Activated T-helper 1 cell treated with anti-CD3 and anti-CD28 coated beads, Interleukin-2, amount 50 U/mL, for 16 hours (primary cell): ENCODE measurements at places on chromosomes 16 and 17.

DNA sequence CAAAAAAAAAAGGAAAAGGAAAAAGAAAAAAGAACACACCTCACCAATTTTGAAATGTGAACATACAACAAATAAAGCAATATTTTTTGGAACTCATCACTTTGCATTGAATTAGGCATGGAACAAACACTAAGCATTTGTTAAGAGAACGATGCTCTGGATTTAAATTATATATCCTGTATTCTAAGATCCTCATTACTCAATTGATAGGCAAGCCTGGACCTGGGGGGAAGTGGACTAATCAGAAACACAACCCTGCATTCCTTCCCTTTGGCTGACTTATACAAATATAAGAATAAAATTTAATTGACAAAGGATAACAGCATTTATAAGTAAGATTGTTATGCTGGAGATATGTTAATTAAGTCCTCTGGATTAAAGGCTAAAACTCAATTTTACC lies 2.2 kb downstream of the GJC1 start:
- DNase-seq = no peak

DNA sequence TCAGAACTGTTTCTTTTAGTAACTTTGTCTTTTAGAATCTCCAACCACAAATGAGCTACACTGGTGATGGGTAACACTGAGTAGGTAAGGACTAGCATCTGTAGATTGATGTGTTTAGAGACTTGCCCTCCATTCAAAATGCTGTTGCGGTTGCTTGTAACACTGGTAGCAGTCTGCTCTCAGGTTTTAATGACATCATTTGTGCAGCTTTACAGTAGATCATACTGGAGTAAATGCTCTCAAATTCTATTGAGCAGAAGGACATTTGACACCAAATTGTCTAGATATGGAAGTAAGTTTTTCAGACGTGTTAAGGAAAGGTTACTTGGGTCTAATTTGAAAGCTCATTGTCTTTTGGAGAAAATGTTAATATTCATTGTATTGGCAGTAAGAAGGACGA lies 98.8 kb downstream of the NLK start:
- no peak for DNase-seq

- DNase-seq = no peak
Observed at GRCh38 chr16:11319529-11320146, 25.6 kb upstream of the RMI2 start.

- DNase-seq = no peak
Observed at GRCh38 chr17:47914306-47914948, 18.4 kb downstream of the SP2 start.

- no peak for DNase-seq
Observed at GRCh38 chr17:44758414-44759085, at the start of gene ADAM11. TSS of gene ADAM11 (plus strand) at chr17:44758988. CDS start at chr17:44759200, 212 bp downstream.

DNA sequence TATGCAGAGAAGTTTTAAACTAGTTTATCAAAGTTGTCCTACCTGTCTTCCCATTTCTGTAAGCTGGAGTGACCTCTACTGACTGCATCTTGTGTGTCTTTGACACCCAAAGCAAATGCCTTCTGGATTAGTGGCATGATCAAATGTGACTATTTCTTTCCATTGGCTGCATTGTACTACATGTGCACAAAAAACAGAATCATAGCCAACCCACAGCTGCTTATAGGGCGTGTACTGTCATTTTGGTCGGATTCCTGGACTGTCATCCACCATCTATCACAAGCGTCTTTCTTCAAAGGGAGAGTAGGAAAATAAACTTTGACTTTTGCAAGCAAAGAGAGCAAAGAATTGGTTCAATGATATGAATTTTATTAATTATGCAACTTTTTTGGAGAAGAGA lies 310.6 kb downstream of the MAP2K6 start:
- no peak for DNase-seq

GRCh38 chr16:71734511-71734910 lies 10.0 kb upstream of the PHLPP2 start:
- DNase-seq = no peak

DNA sequence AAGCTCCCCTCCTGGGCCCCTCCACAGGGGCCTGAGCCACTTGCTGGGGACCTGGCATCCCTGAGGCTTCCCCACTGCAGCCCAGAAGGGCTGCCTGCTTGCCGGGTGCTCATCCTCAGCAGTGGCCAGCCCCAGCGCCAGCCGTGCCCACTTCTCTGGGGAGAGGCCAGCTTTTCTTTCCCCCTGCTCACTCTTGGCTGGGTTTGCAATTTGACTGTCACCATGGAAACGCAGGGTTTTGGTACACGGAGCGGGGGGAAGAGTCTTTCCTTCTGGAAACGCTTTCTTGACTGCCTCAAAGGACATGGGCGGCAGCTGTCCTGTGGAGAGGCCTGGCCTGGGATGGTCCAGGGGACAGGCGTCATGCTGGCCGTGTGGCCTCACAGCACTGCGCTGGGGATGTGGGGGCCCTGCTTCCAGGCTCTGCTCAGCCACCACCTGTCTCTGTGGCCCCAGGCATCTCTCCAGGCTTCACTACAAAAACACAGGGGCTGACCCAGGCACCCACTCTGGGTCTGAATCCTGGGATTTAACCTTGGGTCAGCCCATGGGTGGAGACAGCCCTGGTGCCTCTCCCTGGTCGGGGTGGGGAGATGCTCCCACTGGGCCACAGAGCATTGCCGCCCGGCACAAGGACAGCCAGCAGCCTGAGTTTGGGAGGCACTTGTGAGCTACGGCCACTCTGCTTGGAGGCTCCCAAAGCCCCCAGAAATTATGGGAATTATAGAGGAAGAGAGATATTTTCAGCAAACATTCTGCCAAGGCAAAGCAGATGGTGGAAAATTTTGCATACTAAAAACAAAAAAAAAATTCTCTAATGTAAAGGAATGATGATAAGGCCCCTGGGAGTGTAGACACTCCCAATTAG lies 45.9 kb upstream of the DOC2B start:
- no peak for DNase-seq

DNA sequence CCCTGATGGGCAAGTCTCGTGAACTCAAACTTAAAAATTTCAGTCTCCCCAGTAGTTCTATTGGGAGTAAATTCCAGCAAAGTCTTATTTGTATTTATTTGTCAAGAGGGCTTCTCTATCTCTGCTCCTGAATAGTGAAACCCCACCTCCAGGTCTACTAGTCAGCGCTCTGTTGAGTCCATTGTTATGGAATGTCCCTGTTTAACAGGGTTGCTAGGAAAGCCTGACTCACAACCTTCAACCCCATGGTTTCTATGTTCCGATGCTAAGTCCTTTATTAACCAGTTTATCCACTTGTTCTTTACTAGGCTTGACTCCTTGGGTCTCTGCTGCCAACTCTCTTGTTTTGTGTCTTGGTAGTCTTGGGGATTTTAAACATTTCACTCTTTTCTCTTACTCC lies 250.7 kb upstream of the MYOCD start:
- DNase-seq = no peak

DNA sequence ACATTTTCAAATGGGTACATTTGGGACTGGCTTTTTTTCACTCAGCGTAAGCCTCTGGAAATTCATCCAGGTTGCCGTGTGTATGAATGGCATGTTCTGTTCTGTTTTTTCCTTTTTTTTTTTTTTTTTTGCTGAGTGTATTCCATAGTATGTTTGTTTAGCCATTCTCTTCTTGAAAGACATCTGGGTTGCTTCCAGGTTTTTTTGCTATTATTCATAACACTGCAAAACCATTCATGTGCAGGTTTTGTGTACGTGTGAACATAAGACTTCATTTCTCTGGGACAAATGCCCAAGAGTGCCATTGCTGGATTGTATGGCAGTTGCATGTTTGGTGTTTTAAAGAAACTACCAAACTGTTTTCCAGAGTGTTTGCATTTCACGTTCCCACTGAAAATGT lies 335.9 kb upstream of the TNRC6C start:
- no peak for DNase-seq

GRCh38 chr16:82082543-82083244 lies 47.6 kb downstream of the HSD17B2 start:
- DNase-seq = no peak

DNA sequence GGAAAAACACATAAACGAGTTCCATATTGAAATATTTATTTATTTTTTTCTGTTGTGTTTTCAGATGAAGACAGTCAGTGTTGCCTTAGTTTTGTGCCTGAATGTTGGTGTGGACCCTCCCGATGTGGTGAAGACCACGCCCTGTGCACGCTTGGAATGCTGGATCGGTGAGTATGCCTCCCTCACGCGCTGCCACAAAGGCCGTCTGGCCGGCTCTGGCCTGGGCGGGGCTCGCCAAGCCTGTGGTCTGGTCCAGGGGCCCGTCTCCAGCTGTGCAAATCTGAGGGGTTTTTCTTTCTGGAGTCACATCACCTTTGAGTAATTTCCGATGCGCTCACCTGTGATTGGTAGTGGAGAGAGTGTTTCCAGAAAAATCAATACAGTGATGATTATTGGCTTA lies 81.0 kb downstream of the RPTOR start:
- no peak for DNase-seq
